ENCODE measurements at places on chromosomes 1 and 21.

DNA sequence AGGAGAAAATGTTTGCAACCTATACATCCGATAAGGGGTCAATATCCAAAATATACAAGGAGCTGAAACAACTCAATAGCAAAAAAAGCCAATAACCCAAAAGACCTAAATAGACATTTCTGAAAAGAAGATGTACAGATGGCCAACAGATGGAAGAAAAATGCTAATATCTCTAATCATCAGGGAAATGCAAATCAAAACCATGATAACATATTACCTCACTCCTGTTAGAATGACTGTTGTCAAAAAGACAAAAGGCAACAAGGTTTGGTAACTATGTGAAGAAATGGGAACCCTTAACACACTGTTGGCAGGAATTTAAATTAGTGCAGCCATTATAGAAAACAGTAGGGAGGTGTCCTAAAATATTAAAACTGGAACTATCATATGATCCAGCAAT is 74.7 kb downstream of the LEPR start:
- no peak for DNase-seq

DNA sequence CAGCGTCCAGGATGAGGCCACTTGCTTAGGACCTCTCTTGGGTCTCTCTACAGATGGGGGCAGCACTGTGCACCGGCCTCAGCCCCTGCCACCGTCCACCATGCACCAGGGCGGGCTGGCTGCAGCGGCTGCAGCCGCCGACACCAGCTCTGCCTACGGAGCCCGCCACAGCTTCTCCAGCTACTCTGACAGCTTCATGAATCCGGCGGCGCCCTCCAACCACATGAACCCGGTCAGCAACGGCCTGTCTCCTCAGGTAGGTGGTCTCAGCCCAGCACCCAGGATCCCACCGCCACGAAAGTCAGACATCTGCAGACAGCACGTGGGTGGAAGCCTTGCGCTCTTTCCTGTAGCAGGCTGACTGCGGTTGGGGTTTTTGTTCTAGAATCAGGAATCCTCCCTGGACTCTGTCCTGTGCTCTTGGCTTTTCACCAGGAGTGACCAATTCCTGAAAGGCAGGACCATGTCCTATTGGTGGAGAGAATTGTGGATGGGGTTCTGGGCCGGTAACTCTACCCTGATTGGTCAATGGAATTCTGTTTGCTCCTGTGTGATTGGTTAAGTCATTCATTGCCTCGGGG is 72.5 kb downstream of the PAX7 start:
- no peak for DNase-seq

DNA sequence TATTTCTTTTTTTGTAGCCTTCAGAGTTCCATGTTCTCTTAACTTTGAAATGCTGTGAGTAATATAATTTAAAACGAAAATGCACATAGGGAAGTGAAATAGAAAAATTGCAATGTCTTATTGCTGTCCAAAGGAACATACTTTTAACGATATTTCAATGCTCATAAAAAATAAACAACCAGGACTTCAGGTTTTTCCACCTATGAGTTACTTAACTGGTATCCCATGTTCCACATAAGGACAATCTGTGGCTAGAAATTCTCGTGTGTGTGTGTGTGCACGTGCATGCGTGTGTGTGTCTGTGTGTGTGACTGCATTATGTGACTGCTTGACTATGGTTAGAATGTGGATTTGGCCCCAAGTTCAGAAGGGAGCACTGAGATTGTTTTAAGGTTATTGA is 200.8 kb upstream of the ADGRL4 start:
- no peak for DNase-seq

GRCh38 chr1:176559878-176560277 is 96.9 kb downstream of the PAPPA2 start:
- DNase-seq = no peak

DNA sequence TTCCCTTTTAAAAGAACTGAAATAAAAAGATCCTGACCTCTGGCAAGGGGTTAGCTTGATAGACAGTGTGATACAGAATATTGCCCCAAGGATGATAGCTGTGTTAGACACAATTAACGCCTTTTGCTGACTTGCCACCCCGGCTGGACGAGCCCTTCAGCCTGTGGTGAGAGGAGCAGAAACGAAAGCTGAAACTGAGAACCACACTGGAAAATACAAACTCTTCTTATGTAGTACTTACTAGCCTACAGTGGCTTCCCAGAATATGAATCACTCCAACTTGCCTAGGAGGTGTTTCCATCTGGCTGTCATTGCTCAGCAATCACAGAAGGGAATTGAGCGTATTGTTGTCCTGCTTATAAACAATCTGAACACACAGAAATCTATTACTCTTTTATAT is 22.9 kb downstream of the SAMSN1 start:
- DNase-seq = no peak

DNA sequence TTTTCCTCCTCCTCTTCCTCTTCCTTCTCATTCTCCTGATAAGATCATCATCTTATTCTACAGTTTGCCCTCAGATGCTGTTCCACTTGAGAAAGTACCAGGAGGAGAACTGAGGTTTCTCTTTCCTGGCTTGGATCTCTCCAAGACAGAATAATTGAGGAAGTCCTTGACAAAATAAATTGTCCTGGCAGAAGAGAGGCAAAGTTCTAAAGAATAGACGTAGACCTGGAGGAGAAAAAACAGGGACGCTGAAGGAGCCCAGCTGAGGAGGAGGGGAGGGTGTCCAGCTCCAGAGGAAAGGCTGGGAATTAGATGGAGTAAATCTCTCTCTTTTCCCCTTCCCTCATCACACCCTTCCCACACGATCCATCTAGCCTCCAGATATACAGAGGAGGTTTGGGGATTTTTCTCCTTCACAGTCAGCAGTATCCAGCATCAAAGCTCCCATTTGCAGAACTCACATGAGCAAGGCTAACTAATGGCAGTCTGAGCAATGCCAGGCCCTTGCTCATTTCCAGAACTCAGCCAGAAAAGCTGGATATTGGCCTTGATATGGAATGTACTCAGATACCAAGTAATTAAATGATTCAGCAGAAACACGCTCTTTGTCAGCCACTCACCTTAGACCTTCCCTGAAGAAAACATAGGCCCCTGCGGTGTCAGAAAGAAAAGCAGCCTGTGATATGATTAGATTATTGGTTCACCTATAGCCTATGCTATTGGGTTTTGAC is 5.1 kb upstream of the GNG12 start:
- no peak for DNase-seq

- DNase-seq = no peak
Measured at GRCh38 chr1:243740255-243740999, 109.6 kb downstream of the AKT3 start.

DNA sequence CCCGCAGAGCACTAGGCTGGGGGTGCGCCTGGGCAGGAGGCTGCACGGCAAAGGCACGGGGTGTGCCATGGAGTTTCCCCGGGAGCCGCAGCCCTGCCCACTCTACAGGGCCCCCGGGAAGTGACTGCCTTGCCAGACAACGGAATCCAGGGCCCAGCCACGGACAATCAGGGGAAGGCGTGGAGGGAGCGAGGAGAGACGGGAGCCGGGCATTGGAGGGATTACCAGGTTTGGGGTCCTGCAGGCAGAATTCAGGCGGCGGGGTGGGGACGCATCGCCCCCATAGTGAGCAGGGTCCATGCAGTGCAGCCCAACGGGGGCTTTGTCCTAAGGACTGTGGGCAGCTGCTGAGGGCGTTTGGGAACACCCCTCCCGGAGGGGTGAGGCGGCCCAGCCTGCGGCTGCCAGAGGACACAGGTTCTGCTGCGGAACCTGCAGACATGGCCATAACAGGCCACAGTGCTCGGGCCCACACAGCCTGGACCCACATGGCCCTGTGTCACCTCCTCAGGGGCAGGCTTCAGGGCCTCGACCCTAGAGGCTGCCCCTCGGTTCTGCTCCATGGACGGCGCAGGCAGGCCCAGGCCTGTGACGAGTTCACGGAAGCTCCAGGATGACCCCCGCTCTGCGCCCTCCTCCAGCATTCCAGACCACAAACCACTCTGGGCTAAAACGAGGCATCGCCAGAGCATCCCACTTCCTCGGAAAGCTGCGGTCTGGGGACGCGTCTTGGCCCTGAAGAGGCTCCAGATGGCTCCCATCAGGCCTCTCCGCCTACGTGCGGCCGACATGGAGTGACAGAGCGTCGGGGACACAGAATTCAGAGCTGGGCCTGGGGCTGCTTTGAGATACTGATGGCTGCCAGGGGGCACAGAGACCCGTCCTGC is 54.5 kb downstream of the COL6A1 start:
- DNase-seq = no peak

All from stimulated activated CD4-positive, alpha-beta T cell treated with anti-CD3 and anti-CD28 coated beads, Interleukin-1b, Interleukin-23, amount 100 ng/mL, for 24 hours (primary cell).